ENCODE measurements at places on chromosomes 11 and 22.
A peak's percentile ranks its signal among the peaks of the same experiment; 100 is the strongest.

- no peak for DNase-seq
These were observed 82.3 kb downstream of the RASSF10 start for GRCh38 chr11:13091373-13091772.

DNA sequence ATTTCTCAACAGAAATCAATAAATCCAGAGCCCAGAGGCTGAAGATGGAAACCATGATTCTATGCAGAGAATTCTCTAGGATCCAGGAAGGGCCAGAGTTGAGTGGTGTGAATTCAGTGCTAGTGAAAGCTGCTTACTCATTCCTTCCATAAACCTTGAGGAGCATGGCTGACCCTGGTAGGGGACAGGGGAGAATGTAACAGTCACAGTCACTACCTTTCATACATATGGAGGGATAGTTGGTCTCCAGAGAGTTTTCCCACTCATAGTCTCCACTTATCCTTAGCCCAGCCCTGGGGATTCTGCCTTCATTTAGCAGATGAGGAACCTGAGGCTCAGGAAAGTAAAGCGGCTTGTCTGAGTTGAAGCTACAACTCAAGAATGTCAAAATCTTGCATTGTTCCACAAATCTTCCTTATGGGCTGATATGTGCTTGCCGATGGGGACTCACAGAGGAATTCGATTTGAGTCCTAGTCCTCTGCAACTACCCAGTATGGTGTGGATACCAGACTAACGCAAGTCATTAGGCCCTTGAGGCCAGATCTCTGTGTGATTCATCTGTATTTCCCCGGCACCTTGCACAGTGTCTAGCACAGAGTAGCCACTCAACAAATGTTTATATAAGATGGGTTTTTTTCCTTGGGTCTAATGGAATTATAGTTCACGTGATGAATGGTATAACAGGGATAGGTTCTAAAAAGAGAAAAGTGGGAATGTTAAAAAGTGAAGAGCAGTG is 3.7 kb upstream of the ANAPC15 start:
- DNase-seq, result no peak

- no peak for DNase-seq
These were observed 289.2 kb downstream of the MN1 start for GRCh38 chr22:27512283-27512761.

DNA sequence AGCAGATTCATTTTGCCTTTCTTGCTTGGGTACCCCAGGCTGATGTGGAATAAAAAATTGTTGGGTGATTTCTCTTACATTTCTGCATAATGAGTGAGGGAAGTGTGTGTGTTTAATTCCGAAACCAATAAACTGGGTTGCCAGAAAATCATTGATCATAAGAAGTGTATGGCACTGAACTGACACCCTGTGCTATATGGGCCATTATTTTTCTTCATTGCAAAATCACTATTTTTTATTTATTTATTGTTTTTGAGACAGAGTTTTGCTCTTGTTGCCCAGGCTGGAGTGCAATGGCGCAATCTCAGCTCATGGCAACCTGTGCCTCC is 14.6 kb upstream of the HIKESHI start:
- no peak for DNase-seq

- DNase-seq, result no peak
These were observed 176.4 kb downstream of the DSCAML1 start for GRCh38 chr11:117620659-117621058.

DNA sequence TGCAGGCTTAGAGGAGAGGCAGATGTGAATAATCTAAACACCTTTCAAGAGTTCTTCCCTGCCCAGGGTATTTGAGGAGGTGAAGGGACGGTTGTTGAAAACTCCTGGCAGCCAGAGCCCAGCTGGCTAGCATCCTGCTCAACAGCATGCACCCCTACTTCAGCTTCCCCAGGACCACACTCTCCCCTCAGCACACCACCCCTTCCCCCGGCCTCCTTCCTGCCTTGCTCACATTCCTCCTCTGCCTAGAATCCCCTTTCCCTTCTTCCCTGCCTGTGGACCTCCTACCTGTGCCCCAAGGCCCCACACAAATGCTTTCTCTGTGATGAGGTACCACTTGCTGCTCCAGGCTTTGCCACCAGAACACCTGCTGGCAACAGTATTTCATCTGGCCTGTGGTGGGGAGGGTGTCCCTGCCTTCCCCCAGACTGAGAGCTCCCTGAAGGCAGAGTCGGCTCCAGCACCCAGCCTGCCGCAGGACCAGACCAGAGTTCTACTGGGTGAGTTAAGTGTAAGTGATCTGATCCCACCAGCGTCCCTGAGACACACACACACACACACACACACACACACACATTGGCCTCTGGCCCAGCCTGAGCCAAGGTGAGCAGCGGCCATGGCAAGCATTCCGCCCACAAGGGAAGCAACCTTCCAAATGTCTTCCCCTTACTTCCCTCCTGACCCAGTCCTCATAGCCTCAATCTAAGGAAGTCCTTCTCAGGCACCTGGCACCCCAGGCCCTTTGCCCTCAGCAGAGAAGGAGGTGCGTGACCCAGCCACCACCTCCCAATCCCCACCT is 79.5 kb downstream of the PDE2A start:
- no peak for DNase-seq

GRCh38 chr22:45335021-45335818 is 25.5 kb downstream of the FAM118A start:
- no peak for DNase-seq

GRCh38 chr11:8276528-8276927 is 12.8 kb upstream of the LMO1 start:
- DNase-seq, result no peak

DNA sequence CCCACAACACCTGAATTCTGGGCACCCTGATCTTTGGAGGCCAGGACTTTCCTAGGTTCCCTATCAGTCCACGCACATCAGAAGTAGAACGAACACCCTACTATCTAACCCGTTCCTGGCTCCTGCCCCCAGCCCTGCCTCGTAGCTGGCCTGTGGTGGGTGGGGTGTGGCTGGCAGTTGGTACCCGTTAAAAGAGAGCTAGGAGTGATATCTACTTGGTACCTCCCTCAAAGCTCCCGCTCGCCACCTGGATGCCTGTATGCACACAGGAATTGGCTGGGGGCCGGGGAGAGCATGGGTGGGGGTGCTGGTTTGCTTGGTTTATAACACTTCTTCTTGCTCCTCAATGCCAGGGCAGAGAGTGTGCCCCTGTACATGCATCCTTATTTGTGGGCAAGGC is 14.0 kb upstream of the NECTIN1 start:
- DNase-seq, result no peak

DNA sequence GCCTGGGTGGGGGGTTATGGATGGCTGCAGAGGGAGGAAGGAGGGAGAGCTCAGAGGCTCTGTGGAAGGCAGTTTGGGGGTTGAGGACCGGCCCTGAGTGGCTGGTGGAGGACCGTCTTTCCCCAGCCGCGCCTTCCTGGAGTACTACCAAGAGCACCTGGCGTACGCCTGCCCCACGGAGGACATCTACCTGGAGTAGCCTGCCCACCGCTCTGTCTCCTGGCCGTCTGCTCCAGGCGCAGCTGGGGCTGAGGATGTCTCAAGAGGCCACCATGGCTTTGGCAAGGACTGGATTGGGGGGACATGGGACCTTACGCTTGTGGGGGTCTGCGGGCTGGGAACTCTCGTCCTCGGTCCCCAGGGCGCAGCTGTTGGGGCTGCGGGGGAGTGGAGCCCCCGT is 10.0 kb downstream of the MAPK8IP2 start:
- DNase-seq, result no peak

DNA sequence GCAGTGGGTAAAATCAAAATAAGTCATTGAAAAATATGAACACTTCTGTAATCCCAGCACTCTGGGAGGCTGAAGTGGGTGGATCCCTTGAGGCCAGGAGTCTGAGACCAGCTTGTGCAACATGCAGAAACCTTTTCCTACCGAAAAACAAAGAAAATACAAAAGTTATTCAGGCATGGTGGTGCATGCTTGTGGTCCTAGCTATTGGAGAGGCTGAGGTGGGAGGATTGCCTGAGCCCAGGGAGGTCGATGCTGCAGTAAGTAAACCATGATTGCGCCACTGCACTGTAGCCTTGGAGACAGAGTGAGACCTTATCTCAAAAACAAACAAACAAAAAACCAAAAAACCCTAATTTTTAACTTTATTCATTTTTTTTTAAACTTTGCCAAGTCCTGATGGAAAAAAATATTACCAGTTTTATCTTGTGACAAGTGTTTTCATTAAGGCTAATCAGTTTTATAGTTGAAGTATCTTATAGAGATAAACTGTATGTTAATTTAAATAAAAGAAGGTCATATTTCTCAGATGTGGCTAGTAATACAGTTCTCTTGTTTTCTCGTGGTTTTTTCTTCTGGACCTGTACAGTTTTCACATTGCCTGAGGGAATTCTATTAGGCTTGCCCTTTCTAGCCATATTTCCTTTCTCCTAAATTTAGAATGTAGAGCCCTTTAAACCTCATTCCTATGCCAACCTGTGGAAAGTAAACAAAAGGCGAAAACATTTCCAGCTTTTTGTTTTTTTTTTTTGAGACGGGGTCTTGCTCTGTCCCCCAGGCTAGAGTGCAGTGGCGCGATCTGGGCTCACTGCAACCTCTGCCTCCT is 9.4 kb downstream of the HIPK3 start:
- no peak for DNase-seq

DNA sequence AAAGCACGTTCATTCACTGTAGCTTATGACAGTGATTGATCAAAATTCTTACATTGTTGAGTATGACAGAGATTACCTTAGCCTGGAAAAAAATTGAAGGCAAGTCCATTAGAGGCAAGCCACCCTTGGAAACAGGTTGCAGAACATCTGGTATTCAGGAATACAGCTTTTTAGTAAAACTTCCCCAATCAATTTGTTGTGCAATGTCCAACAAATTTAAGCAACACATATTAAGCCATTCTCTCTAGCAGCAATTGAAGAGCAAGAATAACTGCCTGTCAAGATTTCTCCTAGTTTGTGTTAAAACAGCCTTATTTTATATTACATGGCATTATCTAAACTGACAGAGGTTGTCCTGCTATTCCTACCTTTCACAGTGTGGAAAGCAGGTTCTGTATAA is 37.0 kb downstream of the BCL2L13 start:
- no peak for DNase-seq

DNA sequence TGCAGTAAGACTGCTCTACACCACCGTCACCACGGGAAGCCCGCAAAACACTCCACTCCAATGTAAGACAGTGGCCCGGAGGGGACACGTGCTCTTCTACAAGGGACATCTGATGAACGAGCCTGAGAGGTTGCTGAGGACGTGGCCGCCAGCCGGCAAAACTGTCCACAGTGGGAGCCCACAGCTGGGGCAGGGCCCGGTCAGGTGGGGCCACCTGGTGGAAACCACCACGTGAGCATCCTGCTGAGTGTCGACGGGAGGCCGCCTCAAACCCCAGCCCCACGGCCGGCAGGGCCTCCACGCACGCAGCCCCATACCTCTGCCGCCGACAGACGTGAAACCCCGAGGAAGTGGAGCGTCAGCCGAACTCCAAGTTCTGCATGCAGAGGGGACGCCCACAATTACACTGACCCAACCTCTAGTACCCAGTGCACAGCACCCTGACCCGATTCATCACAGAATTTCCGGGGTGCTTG is 42.6 kb downstream of the BRD1 start:
- DNase-seq, result no peak

DNA sequence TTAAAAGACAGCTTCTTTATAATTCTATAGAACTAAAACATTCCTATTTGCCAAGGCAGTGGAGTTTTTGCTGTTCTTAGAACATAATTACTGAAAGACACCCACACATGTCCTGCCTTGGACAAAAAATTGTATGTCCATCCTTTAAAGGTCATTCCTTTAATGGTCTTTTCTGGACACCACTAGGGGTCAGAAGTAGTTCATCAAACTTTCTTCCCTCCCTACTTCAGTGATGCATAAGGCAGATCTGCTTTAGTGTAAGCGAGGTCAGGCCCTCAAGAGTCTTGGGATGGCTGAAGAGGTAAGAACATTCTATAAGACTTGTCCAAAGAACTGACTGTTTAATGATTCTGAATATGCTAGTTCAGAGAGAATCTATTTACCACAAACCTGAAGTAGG is 4.3 kb upstream of the OR51V1 start:
- no peak for DNase-seq

DNA sequence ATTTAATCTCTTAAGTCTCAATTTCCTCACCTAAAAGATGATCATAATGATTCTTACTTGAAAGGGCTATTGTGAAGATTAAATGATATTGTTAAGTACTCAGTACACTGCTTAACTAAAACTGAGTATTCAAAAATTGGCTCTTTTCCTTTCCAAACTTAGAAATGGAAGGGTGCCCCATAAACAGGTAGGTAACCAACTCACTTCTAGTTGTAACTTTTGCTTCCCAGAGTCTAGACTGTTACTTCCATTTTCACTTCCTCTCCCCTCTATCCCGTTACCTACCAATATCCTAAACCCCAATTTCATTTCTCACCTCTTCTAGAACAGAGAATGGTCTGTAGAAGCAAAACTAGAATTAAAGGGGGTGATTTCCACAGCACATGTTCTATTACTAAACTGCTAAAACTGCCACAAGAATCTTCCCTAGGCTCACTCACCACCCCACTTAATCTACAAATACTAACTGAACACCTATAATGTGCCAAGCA is 50.0 kb downstream of the RRAS2 start:
- DNase-seq, result no peak

- DNase-seq, result no peak
These were observed 52.4 kb downstream of the SYTL2 start for GRCh38 chr11:85758480-85759039.

- peak; percentile 40 for DNase-seq
These were observed 4.0 kb upstream of the SCN4B start for GRCh38 chr11:118156531-118157185.

GRCh38 chr11:60974726-60975125 is 3.2 kb downstream of the CD6 start:
- DNase-seq, result peak; percentile 41

- DNase-seq, result no peak
These were observed 4.4 kb downstream of the PNPLA5 start for GRCh38 chr22:43887391-43887790.

- no peak for DNase-seq
These were observed 13.5 kb downstream of the ACO2 start for GRCh38 chr22:41482319-41482935.

DNA sequence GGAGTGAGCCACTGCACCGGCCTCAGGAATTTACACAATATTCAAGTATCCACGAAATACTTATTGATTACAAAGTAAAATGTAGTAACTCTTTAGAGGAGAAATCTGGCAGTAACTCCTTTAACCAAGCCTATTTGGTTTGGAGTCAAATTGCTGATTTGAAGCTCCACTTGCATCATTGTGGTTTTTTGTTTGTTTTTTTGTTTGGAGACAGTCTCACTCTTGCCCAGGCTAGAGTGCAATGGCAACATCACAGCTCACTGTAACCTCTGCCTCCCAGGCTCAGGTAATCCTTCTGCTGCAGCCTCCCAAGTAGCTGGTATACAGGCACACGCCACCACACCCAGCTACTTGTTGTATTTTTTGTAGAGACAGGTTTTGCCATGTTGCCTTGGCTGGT is 6.4 kb upstream of the QSER1 start:
- no peak for DNase-seq

- no peak for DNase-seq
These were observed 208.6 kb downstream of the DBX1 start for GRCh38 chr11:19951558-19952115.
